Natural killer cell treated with Interleukin-12 subunit alpha and Interleukin-12 subunit beta and Interleukin-15 and Interleukin-18, amount 100 ng/mL, for 72 hours (primary cell): ENCODE measurements at places on chromosomes 2 and 18. TPM values are rescaled to one million over a fixed set of nuclear protein-coding genes. Genes with fewer than 3 reads are reported as not detected.

Gene KYNU
- 0.56 TPM for total RNA-seq

Gene SH3YL1
- total RNA-seq = 17.5 TPM

Gene SPIRE1
- 7.8 TPM for total RNA-seq

Gene DNAJC10
- 63.6 TPM for total RNA-seq

Gene ANKRD62
- total RNA-seq = not detected

Gene RAB3GAP1
- total RNA-seq = 11.4 TPM

- no peak for DNase-seq
- no peak overlapping the region for H3K4me3 ChIP-seq
- H3K4me1 ChIP-seq = peaks cover 9% of the 10 kb centered on the region
- no peaks in the 10 kb centered on the region for H3K36me3 ChIP-seq
Observed at GRCh38 chr2:127671557-127672302, 3.6 kb downstream of the LIMS2 start.

- H3K4me1 ChIP-seq = no peaks in the 10 kb centered on the region
- no peak overlapping the region for H3K27ac ChIP-seq
- peak; percentile 12 for DNase-seq
- H3K4me3 ChIP-seq = no peak overlapping the region
- H3K27me3 ChIP-seq = peaks cover 14% of the 10 kb centered on the region
- H3K36me3 ChIP-seq = no peaks in the 10 kb centered on the region
Observed at GRCh38 chr2:239818086-239818485, 207.1 kb downstream of the NDUFA10 start.

DNA sequence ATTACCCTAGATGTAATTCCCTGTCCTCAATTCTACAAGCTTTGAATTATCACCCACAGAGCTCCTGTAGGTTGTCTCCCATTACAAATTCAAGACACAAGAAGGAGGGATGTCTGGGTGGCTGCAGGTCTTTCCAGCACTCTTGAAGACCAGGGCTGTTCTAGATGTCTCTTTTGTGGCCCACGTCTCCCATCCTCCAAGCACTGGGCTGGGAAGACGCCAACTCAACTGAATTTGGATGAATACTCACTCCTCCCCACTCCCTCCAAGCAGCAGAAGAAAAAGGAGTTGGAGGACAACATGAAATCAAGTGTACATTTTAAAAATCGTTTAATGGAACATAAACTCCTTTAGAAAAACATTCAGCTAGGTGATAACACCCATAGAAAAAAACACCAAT is 31.2 kb downstream of the SMAD7 start:
- peak overlapping the region; percentile 37 for H3K27ac ChIP-seq
- no peaks in the 10 kb centered on the region for H3K27me3 ChIP-seq
- peaks cover 72% of the 10 kb centered on the region for H3K4me1 ChIP-seq
- no peak for DNase-seq
- peaks cover 17% of the 10 kb centered on the region for H3K36me3 ChIP-seq

- no peak overlapping the region for H3K4me3 ChIP-seq
- H3K27me3 ChIP-seq = peaks cover 16% of the 10 kb centered on the region
- H3K4me1 ChIP-seq = no peaks in the 10 kb centered on the region
- no peak overlapping the region for H3K27ac ChIP-seq
- no peak for DNase-seq
Observed at GRCh38 chr2:12231288-12231687, 484.9 kb downstream of the LPIN1 start.

- H3K27me3 ChIP-seq = no peaks in the 10 kb centered on the region
Observed at GRCh38 chr2:101337877-101338276, 29.4 kb upstream of the RNF149 start.

DNA sequence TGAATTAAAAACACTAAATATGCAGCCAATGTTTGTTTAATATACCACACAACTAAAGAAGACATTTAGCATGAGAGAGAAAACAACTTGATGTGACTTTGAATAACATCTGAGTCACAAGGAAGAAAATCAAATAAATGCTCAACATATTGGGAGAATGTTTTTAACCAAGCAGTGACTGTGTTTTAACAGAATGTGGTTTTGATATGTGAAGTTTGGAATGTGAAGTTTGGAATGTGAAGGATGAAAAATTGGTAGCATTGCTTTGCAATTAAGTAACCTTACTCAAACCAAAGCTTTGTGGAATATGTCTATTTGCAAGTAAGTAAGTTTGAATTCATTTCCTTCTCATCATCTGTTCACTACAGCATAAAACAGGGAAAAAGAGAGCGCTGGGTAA is 128.2 kb upstream of the DNAJC10 start:
- no peaks in the 10 kb centered on the region for H3K4me1 ChIP-seq
- no peaks in the 10 kb centered on the region for H3K27me3 ChIP-seq
- H3K4me3 ChIP-seq = no peak overlapping the region
- no peak for DNase-seq
- no peaks in the 10 kb centered on the region for H3K36me3 ChIP-seq
